ENCODE measurements at places on chromosomes 1 and 21.

GRCh38 chr21:31682620-31683019 lies 23.1 kb downstream of the SOD1 start:
- DNase-seq, result no peak

GRCh38 chr1:99365545-99365944 lies 101.3 kb downstream of the PLPPR4 start:
- no peak for DNase-seq

GRCh38 chr1:100077531-100077930 lies 55.2 kb downstream of the SASS6 start:
- no peak for DNase-seq

- no peak for DNase-seq
These were observed at the start of gene OR2T8 for GRCh38 chr1:247919952-247920351. OR2T8 (plus strand) TSS chr1:247920252; CDS start chr1:247921018, 766 bp downstream.

GRCh38 chr1:224565611-224566406 lies 50.3 kb upstream of the CNIH3 start:
- no peak for DNase-seq

DNA sequence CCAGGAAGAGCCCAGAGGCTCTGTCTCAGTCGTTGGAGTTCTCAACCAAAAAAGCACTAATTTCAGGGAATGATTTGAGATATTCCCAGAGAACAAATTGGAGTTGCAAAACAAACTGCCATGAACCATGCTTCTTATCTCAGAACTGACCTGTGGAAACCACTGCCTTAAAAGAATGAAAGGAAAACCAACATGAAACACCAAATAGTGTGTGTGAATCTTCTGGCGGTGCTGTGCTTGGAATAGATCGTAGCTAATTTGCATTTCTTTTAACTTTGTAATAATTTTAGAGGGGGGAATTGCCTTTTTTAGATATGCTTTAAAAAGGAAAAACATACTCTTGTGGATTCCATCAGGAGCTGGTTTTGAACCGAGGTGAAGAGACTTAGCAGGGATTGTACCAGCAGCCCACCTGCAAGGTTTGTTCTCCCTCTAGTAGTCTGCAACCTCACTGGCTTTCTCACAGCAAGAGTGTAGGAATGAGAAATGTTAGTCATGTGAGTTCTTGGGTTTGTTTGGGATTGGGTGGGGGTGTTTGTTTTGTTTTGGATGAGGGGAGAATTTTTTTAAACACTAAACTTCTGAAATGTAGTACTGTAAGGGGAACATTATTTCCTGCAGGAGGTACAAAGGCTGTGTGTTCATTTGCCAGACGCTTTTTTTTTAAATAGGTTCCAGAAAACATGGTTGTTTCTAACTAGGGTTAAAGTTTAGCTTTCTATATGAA lies 45.7 kb upstream of the ANGPTL1 start:
- DNase-seq, result no peak

- no peak for DNase-seq
These were observed 308.1 kb downstream of the GPATCH2 start for GRCh38 chr1:217322834-217323233.

DNA sequence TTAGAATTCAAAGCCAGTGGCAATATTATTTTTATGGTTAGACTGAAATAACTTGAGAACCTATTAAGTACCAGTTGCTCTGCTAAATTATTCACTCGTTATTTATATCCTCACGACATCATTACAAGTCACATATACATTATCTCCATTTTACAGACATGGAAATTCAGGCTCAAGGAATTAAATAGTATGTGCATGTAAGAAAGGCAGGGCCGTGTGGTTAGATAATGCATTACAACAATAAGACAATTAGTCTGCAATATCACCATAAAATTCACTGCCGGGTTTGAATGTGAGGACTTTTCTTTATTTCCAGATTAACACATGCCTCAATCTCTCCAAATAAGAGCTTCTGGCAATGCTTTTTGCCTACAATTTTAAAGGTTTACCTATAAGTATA lies 523.4 kb downstream of the PTBP2 start:
- DNase-seq, result no peak

DNA sequence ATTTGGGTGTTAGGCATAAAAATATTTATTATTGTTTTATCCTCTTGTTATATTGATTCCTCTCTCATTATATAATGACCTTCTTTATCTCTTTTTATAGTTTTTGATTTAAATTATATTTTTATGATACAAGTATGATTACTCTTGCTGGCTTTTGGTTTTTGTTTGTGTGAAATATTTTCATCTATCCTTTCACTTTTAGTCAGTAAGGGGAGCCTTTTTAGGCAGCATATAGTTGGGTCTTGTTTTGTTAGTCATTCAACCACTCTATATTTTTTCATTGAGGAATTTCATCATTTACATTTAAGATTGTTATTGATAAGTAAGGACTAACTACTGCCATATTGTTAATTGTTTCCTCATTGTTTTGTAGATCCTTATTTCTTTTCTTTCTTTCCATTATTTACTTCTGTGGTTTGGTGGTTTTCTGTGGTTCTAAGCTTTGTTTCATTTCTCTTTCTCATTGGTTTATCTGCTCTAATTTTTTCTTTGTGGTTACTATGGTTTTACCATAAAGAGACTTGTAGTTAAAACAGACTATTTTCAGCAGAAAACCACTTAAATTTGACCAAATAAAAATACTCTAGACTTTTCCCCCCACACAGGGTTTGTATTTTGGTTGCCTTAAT lies 593.1 kb downstream of the NUF2 start:
- no peak for DNase-seq

- DNase-seq, result no peak
These were observed 120.7 kb downstream of the NGF start for GRCh38 chr1:115217150-115218033.

GRCh38 chr1:10751160-10751559 lies 45.3 kb downstream of the CASZ1 start:
- DNase-seq, result no peak

DNA sequence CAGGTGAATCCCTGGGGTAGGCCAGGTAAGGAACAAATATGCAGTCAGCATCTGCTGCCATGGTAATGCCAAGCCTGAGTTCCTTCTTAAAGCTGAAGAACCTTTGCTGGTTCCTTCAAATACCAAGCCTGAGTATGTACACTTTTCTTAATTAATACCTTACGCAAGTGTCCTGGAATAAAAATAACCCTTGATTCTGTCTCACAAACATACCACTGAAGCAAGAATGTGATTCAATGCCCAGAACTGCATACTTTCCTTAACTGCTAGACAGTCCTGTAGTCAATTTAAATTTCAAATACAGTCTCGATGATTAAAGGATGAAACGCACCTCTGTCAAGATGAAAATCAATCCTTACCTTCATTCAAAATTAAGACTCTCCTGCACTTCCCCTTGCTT lies 634.0 kb upstream of the CHRM3 start:
- no peak for DNase-seq

GRCh38 chr1:106978477-106979322 lies 77.8 kb upstream of the PRMT6 start:
- DNase-seq, result no peak

DNA sequence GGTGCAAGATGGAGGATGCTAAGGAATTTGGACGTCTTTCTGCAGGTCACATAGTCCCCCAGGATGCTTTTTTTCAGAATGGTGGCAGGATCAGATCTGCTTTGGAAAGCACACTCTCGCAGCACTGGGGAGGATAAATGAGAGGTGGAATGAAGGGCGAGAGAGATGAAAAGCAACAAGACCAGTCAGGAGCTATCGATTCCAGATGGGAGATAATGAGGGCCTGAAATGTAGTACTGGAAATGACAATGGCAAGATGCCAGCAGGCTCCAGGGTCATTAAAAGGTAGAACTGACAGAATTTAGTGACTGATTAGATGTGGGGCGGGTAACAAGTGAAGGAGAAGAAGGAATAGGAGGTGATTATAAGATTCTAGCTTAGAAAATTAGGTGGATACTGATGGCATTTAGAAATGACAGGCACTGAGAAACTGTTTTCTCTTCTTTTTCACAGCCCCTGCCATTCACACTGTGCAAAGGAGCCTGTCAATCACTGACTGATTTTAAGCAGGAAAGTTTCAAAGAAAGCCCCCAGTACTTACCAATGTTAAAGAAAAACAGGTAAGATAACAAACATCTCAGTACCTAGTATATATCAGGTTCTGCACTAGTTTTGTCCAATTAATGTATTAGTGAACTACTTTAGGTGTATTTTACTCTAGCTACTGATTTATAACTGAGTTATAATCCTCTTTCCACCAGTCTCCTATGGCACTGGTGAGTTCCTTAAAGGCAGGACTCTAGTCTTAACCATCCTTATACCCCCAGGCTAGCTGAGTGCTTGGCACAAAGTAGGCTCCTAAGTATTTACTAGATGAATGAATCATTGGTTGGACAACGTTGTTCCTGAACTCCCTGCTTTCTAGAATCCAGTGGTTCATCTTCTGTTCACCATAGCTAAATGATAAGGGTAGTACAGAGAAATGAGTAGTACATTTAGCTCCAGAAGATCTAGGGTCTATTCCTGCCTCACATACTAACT lies 9.2 kb downstream of the PIGM start:
- no peak for DNase-seq

DNA sequence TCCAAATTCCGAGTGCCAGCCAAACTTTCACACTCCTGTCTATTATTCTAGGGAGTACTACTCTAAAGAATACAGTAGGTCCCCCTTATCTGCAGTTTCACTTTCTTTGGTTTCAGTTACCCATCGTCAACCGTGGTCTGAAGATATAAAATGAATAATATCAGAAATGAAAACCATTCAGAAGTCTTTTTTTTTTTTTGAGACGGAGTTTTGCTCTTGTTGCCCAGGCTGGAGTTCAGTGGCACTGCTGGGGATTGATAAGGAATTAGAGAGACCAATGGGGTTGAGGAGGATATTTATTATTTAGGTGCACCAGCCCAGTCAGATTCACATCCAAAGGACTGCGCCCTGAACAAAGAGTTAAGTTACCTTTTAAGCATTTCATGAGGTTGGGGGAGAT lies 52.9 kb upstream of the SRSF10 start:
- DNase-seq, result no peak

DNA sequence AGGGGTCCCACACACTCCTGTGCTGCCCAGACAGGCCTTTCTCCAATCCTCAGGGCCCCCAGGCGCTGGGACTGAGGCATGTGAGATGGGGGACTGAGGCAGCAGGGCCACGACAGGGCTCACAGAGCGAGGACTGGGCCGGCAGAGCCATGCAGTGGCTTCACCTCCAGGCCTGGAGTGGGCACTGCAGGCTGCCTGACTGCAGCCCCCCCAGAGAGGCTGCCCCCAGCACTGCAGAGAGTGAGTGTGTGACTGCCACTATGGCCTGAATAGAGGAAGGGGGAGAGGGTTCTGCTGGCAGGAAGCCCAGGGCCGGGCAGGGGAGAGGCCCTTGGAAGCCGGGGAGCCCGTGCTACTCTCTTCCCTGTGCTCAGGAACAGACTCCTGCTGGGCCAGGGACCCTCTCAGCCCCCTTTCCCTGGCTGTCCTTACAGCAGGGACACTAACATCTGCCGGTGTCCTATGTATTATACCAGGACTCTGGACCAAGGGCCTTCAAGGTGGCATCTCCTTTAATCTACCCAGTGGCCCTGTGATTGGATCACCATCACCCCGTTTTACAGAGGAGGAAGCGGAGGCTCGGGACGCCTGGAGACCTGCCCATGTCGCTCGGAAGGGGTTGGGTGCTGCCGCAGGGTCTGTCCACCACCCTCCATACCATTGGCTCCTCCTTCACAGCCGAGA lies 20.2 kb upstream of the PLEKHG5 start:
- DNase-seq, result no peak

DNA sequence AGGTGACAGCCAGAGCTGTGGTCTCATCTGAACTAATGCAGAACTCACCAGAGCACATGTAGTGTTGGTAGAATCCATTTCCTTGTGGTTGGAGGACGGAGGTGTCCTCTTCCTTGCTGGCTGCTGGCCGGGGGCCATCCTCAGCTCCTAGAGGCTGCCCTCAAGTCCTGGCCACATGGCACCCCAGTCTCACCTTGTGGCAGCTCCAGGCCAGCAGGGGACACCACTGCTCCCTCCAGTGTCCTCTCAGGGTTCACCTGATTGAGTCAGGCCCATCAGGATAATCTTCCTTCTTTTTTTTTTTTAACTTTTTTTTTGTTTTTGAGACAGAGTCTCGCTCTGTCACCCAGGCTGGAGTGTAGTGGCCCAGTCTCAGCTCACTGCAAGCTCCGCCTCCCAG lies 2.9 kb downstream of the KCNE1 start:
- DNase-seq, result no peak

- no peak for DNase-seq
These were observed 418.8 kb downstream of the PTPRU start for GRCh38 chr1:29655145-29655544.

- DNase-seq, result no peak
These were observed 76.8 kb upstream of the IVNS1ABP start for GRCh38 chr1:185393815-185394214.

DNA sequence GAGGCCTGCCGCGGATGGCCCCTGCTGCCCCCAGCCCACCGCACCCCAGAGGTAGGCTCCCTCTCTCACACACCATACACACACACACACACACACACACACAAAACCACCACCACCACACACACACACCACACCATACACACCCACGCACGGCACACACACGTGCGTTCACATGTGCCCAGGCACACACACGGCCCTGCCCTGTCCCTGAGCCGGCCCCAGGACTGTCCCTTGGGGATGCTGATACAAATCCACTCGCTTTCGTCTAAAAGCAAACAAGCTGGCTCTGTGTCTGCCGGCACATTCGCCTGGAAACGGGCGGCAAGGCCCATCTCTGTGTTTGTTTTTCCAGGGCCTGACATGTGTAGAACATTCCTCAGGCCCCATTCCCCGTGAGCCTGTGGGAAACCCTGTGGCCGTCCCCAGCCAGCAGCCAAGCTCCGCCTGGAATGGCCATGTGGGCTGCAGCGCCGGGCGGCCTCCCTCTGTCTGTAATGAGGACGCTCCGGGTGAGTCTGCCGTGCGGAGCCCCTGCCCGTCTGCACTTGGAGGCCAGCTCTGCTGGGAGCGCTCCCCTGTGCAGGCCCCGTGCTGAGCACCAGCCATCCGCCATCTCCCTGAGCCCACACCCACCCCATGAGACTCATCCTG lies 67.4 kb downstream of the DMRTB1 start:
- no peak for DNase-seq

DNA sequence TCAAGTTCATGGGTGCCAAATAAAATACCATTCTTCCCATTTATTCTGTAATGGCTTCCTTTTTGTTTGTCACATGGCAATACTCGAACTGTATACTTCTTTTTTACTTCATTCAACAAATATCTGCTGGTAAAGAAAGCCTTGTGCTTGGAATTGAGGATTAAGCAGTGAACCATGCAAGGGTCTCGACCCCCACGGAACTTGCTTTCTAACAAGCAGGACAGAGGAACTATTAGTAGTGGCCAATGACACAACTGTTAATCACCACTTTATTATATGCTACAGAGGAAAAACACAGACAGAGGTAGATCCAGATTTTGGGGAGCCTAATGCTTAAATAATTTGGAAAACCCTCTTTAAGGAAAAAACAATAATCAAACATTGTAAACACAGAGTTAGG lies 542.2 kb downstream of the DPYD start:
- no peak for DNase-seq

DNA sequence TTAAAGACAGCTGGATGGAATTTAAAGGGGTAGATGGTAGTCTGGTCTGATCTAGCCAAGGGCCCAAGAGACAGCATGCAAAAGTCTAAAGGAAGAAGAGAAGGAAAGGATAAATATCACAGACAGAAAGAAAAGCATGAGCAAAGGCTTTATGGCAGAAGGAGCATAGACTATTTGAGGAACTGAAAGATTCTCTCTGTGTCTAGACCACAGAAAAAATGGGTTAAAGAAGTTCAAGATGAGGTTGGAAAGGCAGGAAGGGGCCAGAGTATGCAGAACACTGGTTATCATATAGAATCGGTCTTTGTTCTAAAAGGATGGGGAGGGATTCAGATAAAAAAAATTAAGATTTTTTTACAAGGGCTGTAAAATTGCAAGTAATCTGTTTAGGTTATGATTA lies 136.8 kb upstream of the SGIP1 start:
- DNase-seq, result peak; percentile 31

Data from memory B cell (primary cell).